Gastrocnemius medialis (tissue), 4 donors: ENCODE measurements at places on chromosomes 16 and 17. TPM values are rescaled to one million over a fixed set of nuclear protein-coding genes. Genes with fewer than 3 reads are reported as not detected.

The MT4 gene
- total RNA-seq = not detected

The TSPAN10 gene
- total RNA-seq = not detected

The PROCA1 gene
- total RNA-seq = 0.49 TPM

DNA sequence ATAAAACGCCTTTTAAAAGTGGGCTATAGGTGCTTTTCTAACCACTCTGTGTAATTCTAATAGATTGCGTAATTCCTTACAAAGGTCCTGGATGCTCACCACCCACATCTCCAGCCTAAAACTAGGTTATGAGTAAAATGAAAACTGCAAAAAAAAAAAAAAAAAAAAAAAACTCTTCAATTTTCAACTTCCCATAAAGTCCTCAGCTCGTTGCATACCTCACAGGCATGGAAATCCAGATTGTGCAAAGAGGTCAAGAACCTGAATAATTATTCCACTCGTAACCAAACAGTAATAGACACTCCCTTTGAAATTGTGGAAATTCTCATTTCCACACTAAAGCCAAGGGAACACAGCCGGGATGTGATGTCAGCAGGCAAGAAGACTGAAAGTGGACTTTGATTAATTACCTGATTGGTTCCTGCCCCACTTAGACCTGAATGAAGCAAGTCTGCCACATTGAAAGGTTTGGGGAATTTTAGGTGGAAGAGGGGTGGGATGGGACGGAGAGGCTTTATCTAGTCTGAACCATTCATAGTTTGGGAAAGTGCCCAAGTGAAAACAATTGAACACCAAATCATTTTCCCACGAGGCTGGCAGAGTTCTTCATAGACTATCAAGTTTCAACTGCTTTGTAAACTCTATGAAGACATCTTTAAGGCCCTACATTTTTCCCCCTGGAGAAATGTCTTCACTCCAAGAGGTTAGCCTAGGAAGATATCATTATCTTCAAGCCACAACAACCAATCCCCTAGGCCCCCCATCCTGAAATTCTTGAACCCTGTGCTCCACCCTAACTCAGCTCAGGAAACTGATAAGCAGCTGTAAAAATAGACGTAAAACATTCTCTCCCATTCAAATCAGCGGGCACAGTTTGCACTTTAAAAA, 49.1 kb upstream of the TANC2 start:
- DNase-seq = no peak

DNA sequence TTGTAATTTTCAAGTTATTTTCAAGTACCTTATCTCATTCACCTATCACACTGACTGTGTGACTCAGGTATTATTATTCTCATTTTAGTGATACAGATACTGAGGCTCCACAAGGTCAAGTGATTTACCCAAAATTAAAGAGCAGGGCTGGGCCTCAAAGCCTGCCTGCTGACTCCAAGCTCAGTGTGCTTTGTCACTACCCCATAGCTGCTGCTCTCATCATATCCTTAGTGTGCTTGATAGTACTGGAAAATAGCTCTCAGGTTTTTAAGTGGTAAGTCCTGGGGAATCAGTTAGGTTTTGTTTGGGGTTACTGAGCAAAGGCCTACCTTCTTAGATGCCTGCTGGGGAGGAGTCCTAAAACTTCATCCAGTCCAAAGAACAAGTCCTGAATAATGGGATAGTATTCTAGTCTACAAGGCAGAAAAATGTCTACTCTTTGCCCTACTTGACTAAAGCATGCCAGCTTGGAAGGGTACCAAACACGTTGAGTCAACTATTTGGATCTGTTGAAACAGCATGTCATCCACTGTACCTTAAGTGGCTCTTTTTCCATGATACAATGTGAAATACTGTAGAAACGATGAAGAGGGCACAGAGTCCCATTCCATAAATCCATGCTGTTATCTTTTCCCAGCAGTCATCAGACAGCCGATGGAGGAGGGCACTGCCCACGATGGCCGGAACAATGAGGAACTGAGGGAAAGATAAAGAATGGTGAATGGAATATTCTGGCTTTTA, 10.7 kb downstream of the MMD start:
- no peak for DNase-seq

DNA sequence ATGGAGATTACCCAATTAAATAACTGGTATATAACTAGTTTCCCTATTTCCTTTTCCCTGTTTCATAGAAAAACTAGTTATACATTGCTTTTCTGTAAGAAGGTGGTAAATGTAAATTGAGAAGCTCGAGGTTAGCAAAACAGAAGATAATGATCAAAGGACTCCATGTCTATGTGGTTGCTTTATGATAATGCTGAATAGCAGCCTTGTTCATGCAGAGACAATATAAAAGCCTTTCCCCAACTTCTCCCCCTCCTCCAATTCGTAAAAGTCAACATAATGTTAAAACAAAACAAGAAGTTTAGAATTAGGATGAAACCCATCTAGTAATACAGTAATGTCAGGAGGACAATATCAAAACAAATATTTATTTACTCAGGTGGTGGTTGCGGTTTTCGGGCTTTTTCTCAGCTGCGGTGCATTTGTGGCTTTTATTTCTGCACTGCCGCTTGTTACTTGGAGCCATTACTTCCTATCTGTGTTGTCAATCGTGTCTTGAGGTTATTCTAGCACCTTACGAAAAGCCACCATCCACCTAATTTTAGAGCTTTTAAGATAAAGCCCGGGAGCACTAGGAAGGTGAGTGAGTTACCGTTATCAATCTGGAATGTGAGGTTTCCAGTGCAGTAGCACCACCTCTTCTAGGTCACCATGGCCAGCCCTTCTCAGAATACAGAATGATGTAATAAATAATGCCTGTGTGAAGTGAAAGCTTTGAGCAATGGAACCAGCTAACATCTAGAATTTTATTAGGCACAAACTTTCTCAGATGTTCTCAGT, 297.5 kb downstream of the CDH13 start:
- DNase-seq = no peak

GRCh38 chr17:66951605-66951953, 12.9 kb upstream of the CACNG4 start:
- DNase-seq = no peak
